IPS DF 6.9 (cell line): ENCODE measurements at places on chromosomes 12 and 14.

DNA sequence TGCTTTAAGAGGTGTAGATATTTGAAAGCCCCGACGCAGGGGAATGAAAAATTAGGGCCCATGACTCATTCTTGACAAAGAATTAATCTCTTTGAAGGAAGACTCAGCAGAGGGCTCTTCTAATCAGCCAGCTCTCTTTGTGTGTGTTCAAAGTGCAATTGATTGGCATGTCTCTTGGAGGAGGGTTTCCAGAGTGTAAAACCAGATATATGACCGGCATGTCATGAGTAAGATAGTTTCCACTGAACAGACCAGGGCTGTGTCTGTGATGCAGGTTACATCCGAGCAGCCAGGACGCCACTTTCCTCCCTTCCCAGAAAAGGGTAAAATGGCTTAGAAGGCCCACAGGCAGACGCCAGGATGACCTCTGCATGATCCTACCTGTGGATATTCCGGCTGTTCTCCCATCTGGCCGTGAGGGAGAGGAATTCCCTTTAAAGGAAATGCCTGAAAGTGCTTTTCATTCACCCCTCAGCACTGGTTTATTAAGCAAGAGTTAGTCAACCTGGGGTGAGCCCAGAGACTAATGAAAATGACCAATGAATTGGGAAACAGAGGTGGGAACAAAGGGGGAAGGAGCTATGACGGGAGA is 7.2 kb upstream of the KRT75 start:
- no peak for DNase-seq

DNA sequence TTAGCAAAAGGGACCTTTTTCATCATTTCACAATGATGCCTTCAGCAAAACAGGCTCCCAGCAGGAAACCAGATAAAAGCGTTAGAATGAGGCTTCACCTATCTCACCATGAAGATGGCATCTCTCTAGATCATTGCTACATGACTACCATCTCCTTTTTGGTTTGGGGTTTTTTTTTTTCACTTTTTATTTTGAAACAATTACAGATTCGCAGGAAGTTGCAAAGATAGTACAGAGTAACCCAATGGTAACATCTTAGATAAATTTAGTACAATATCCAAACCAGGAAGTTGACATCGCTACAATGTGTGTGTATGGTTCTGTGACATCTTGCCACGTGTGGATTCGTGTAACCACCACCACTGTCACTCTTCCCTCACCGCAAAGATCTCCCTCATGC is 22.3 kb upstream of the PWP1 start:
- no peak for DNase-seq

DNA sequence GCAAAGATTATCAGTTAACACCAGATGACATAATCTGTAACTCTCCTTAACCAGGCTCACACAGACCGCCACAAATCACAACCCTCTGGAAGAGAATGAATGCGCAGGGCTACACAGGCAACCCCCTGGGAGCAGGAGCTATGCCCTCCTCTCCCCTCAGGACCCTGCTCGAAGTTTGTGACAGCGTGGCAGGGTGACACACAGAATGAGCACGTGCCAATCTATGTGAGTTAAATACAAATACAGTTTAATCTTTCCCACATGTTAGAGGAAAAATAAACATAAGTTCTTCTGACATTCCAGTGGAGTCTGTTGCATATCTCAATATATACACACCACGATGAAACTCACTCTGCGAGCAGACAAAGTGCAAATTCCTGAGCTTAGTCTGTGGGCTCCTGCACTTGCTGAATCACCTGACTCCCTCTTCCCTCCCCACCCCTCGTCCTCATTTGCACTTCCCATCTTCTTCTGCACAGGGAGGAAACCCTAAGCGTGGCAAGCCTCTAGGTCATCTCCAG is 37.6 kb downstream of the BCAT1 start:
- no peak for DNase-seq

GRCh38 chr12:34302131-34302885 is 280.0 kb downstream of the ALG10 start:
- no peak for DNase-seq

DNA sequence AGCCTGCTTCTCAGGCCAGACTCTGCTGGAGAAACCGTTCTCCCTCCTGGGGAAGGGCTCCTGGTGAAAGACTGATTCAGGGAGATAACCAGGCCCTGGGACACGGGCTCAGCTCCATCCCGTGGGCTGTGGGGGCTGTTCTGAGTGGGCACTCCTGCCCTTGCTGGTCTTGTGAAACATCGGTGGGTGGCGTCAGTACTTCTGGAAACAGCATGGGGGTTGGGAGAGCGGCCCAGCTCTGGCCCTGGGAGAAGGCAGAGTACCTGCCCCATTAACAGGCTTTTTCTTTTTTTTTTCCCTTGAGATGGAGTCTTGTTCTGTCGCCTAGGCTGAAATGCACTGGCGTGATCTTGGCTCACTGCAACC is 786 bp downstream of the SLC25A47 start:
- DNase-seq: no peak

DNA sequence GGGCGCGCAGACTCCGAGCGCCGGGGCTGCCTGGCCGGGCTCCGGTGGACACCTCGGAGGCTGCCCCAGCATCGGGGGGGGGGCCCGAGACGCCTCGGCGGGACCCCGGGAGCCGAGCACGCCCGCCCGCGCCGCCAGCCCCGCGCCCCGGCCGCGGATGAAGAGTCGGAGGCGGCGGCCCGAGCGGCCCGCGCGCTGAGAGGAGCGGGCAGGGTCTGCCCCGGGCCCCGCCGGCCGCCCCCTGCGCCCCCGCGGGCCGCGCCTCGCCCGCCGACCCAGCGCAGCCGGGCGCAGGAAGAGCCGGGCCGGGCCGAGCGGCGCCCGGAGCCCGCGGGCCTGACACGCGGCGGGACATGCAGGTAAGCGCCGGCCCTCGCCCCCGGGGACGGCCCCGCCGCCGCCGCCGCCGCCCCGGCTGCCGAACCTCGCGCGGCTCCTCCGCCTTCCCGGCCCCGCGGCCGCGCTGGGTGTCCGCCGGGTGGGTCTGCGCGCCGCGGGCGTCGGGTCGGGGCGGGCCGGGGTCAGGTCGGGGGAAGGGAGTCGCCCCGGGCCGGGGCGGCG is 63.7 kb downstream of the FBXL14 start:
- no peak for DNase-seq

- no peak for DNase-seq
Measured at GRCh38 chr14:24847568-24848095, 202.3 kb downstream of the STXBP6 start.

DNA sequence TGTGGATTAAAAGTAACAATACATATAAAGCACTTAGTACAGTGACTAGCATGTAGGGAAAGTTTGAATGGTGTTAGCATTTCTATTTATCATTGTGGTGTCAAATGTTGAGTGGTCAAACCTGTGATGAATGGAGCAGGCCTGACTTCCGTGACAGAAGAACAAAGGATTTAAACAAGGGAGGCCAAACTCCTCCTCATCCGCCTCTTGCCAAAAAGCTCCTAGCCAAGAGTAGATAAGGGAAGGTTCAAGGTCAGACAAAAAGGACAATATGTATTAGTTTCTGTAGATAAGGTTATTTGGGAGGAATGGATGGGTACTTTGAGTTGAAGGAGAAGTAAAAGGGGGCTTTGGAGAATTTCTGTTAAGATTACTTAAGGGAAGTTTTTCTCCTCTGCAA is 6.5 kb downstream of the RNASE7 start:
- DNase-seq: no peak

GRCh38 chr12:124769163-124769530 is 94.5 kb downstream of the SCARB1 start:
- DNase-seq: no peak
